ENCODE measurements at places on chromosomes 3 and 15. TPM values are rescaled to one million over a fixed set of nuclear protein-coding genes. Genes with fewer than 3 reads are reported as not detected.

Gene PIF1
- 2.8 TPM for total RNA-seq

Gene MOBP
- total RNA-seq: not detected

Gene RBPMS2
- 8.8 TPM for total RNA-seq

- H3K4me1 ChIP-seq: peaks cover 11% of the 10 kb centered on the region
Measured at GRCh38 chr3:20101041-20101440, 60.8 kb downstream of the KAT2B start.

DNA sequence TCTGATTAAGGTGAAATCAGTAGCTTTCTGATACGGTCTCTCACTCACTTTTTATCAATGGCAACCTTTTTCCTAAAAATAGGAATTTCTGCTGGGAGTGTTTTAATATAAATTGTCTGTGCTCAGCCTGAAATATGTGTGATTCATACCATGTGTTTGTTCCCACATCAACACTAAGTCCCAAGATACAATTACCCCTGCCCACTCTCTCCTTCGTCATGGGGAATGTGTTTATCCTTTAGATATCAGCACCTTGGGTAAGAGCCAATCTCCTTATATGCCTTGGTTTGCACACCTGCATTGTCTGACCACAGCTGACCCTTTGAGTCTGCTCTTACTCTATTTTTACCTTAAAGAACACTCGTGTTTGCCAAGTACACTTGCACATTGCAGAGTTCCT lies 356.4 kb downstream of the LPP start:
- H3K4me1 ChIP-seq: peaks cover 39% of the 10 kb centered on the region
- no peaks in the 10 kb centered on the region for H3K27me3 ChIP-seq
- no peak overlapping the region for H3K4me3 ChIP-seq
- no peaks in the 10 kb centered on the region for H3K36me3 ChIP-seq

GRCh38 chr15:67109141-67110034 lies 44.0 kb downstream of the SMAD3 start:
- no peak for DNase-seq
- no peaks in the 10 kb centered on the region for H3K36me3 ChIP-seq

Data from stomach (tissue), 19 donors.